BJ (cell line): ENCODE measurements at places on chromosomes 5 and 9.
A peak's percentile ranks its signal among the peaks of the same experiment; 100 is the strongest.

- DNase-seq = no peak
Observed at GRCh38 chr9:98600631-98601030, 108.1 kb downstream of the GABBR2 start.

DNA sequence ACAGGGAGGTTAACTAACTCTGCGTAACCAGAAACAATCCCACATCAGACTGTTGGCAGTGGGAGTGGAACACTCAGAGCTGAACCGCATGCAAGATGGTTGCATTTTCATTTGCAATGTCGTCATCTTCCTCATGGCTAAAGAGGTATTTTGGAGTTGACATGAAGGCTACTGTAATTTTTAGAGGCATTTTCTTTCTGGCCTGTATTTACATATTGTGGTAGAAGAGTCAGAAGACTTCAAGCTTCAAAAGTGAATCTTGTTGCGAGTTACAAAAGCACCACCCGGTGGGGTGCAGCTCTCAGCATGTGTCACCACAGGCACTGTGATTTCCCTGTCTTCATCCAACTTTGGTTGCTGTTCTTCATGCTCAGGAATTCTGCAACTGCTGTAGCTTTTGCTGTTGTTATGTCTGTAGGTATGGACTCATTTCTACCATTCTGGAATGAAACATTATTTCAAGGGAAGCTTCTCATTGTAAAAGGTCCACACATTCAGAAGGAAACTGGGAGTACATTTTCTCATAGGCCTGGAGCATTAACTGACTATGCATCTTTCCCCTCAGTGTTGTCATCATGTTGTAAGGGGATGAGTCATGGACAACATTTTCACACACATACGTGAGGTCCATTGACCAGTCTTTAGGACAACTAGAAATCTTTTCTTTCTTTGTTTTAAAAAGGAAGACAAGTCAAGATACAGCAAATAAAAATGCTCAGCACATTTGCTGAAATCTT, 35.4 kb upstream of the GDNF start:
- DNase-seq = peak; percentile 52

DNA sequence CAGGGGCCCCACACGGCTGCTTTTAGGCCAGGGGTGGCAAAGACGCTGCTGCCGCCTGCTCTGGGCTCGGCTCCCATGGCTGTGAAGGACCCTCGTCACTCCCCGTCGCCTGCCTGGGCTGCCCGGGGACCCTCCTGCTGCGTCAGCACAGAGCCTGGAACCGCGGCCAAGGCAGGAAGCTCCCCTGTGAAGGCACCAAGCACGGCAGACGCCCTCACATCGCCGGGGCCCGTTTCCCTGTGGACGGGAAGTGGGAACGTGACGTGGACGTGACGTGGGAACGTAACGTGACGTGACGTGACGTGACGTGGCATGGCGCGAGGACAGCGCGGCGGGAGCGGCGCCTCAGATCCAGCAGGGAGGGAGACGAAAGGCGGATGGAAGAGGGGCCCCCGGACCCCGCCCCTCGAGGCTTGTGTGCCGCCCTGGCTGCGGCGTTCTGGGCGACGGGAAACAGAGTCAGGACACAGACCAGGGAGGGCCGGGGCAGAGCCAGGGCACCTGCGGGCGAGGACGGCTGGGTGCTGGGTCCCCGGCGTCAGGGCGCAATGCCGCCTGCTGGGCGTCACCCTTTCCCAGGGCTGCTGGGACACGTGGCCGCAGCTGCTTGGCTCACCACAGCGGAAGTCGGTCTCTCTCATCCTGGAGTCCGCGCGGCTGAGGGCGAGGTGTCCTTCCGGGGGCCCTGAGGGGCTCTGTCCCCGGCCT, 53.1 kb downstream of the MRPL36 start:
- no peak for DNase-seq

- no peak for DNase-seq
Observed at GRCh38 chr5:176388003-176388443, 375 bp downstream of the NOP16 start.

- DNase-seq = no peak
Observed at GRCh38 chr5:55540525-55540924, 5.8 kb upstream of the PLPP1 start.

- no peak for DNase-seq
Observed at GRCh38 chr5:28603869-28604268, 1565.5 kb upstream of the CDH9 start.

DNA sequence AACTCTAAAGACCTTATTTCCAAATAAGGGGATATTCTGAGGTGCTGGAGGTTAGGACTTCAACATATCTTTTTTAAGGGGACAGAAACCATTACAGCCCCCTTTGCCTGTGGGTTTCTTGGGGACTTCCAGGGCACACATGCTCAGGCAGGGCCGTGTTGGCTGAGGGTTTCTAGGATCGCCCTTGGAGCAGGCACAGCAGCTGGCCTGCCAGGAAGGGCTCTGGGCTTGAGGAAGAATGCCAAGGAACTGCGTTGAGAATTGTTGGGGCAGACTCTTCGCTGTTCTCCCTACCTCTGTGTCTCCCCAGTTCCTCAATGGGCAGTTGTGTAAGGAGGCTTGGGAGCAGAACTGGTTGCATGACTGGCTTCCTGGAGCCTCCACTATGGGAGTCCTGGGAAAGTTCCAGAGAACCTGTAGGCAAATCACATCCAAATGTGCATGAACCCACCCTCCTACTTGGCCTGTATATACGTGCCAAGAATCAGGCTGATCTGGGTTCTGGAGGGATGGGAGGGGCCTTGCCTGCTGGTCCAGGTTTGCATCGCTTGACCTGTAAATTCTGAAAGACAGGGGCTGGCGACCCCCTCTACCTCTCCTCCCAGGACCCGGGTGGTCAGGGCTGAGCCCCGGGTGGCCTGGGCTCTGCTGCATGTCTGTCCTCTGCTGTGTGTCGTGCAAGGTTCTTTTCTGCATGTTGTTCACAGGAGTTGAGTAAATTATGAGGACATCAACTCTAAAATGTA, 65.5 kb downstream of the HSPA4 start:
- no peak for DNase-seq

- no peak for DNase-seq
Observed at GRCh38 chr9:108636013-108636412, 219.8 kb downstream of the ACTL7B start.

DNA sequence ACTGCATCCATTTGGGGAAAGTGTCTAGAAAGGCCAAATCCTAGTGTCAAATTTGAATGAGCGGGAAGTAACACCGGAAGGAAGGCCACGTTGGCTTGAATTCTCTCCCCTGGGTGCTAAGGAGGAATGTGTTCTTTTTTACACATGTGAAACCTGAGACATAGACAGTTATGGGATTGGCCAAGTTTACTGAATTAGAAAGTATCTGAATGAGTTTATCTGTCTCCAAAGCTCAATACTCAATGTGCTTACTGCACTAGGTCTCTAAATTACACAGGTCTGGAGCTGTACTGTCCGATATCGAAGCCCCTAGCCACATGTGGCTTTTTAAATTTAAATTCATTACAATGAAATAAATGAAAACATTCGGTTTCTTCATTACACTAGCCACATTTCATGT, 6.0 kb downstream of the DMRT1 start:
- DNase-seq = no peak

- no peak for DNase-seq
Observed at GRCh38 chr5:87872986-87873385, 395.7 kb downstream of the TMEM161B start.
